ENCODE measurements at places on chromosomes 3 and 15.
A peak's percentile ranks its signal among the peaks of the same experiment; 100 is the strongest.

DNA sequence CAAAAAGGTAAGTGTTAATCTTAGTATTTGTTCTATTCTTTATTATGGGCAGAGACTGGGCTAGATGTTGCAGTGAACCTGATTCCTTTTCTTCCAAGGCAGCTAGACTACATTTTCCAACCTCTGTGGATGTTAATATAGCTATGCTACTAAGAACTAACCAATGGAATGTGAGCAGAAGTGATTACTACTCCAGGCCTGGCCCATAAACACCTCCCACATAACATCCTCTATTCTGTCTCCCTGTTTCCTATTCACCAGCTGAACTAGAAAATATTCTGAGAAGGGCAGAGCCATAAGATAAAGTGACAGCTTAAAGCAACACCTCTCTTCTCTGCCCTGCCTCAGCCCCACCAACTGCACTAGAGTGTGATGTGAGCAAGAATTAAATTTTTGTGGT lies 29.4 kb downstream of the CD200R1L start:
- no peak for DNase-seq

DNA sequence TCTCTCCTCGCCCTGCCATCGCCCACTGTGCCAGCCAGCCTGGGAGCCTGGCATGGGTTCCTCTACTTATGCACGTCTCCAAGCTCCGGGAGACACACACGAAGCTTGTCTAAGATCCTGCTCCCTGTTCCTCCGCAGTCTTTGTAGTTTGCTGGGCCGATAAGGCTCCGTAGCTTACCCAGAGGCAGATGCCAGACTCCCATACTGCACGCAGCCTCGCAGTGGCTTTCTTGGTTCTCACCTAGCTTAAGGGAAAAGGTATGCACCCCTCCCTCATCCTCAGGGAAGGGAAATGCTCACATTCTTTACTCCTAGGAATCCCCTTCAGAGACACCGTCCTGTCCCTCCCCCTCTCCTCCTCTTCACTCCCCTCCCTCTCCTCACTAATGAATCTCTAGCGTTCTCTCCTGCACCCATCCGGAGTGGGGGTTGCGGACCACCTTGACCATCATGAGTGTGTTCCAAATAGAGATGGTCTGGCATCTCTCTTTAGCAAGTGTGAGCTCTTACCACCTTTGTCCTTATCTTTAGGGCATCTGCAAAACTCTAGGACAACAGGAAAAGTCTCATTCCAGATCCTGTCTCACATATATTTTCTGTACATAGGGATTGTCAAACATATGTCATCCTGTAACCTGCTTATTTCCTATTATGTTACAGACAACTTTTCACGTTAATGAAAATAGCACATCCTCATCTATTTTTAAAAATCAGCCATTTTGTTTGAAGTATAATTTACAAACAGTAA lies 56.5 kb downstream of the TMEM266 start:
- no peak for DNase-seq

GRCh38 chr15:44489464-44489863 lies 47.5 kb upstream of the EIF3J start:
- DNase-seq: no peak

DNA sequence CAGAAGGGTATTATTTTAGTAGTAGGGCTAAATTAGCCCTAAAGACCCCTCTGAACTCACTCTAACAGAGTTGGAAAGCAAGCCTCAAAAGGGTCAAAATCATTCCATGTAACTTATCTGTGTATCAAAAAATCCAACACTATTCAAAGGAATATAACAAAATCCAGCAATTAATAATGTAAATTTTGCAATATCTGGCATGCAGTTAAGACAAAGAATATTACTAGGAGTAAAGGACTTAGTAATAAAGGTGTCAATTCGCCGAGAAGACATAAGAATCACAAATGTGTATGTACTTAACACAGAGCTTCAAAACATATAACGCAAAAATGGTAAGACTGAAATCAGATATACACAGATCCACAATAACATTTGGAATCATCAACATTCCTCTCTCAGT lies 71.2 kb upstream of the PFN2 start:
- no peak for DNase-seq

GRCh38 chr15:91515188-91515754 lies 338.2 kb upstream of the SLCO3A1 start:
- peak; percentile 91 for DNase-seq

Measured in posterior vena cava (tissue), 2 donors.